ENCODE measurements at places on chromosomes 1 and 21.
A peak's percentile ranks its signal among the peaks of the same experiment; 100 is the strongest.

DNA sequence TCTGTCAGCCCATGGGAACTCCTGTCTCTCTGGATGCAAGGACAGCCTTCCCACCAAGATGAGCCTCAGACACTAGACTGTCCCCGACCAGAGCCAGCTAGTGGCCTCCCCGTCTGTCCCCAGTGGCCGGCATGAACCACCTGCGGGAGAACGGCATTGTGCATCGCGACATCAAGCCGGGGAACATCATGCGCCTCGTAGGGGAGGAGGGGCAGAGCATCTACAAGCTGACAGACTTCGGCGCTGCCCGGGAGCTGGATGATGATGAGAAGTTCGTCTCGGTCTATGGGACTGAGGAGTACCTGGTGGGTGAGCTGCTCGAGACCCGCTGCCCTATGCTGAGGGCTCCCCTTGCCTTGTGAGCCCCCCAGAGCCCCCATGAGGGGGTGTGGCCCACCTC lies 5.8 kb downstream of the IKBKE start:
- H3K27ac ChIP-seq, result no peak overlapping the region
- H3K4me3 ChIP-seq, result no peak overlapping the region
- no peak for DNase-seq
- peaks cover 9% of the 10 kb centered on the region for H3K4me1 ChIP-seq

DNA sequence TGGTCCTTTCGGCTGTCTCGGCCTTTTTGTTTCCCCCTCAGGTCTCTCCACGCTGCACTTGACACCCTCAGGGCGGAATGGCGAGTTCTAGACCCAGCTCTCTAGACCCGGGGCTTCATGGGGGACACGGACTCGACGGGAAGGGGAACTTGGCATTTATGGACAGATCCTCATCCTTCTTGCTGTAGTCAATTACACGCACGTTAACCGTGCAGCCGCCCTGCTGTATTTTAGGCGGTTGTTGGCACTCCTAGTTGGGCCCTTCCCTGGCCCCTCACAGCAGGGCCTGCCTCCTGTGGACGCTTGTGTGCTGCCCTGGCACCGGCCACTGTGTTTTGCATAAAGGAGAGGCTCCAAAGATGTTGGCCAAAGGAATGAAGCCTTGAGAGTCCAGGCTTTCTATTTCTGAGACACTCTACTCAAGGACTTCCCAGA lies 558 bp upstream of the BTG3 start:
- H3K36me3 ChIP-seq, result no peaks in the 10 kb centered on the region
- peak overlapping the region; percentile 96 for H3K27ac ChIP-seq
- DNase-seq, result peak; percentile 73
- peaks cover 17% of the 10 kb centered on the region for H3K4me1 ChIP-seq
- H3K4me3 ChIP-seq, result peak overlapping the region; percentile 96
- no peaks in the 10 kb centered on the region for H3K27me3 ChIP-seq

DNA sequence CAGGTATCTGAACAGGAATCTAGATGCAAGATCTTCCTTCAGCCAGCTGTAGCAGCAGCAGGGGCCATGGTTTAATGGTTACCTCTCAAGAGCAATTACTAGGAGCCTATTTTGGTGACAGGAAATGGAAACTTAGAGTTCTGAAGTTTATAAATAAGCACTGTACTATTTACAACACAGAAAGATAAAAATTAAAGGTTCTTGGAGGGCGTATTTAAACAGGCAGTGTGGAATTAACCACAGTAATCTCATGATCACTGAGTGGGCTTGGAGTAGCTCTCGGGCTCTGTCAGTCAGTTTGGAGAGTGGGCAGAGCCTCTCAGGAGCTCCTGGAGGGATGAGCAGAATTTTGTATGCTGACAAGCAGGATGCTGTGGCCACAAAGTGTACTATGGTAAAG lies 10.2 kb upstream of the FCRL5 start:
- no peak for DNase-seq
- H3K27ac ChIP-seq, result no peak overlapping the region
- no peaks in the 10 kb centered on the region for H3K36me3 ChIP-seq
- no peaks in the 10 kb centered on the region for H3K27me3 ChIP-seq
- H3K4me1 ChIP-seq, result no peaks in the 10 kb centered on the region

DNA sequence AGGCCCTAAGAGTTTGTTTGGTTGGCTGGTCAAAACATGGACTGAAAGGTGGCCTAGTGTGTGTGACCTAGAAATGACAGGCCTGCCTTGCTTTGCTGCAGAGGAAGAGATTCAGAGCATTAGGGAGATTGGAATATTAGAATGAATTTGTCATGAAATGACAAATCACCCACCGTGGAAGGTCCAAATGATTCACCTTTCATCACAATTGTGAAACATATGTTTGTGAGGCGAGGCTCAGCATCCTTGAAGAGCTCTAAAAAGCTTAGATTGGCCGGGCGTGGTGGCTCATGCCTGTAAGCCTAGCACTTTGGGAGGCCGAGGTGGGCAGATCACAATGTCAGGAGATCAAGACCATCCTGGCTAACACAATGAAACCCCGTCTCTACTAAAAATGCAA lies 5.5 kb downstream of the LCE1B start:
- H3K4me3 ChIP-seq, result no peak overlapping the region
- no peaks in the 10 kb centered on the region for H3K4me1 ChIP-seq
- no peak for DNase-seq
- H3K27me3 ChIP-seq, result no peaks in the 10 kb centered on the region
- no peaks in the 10 kb centered on the region for H3K36me3 ChIP-seq

DNA sequence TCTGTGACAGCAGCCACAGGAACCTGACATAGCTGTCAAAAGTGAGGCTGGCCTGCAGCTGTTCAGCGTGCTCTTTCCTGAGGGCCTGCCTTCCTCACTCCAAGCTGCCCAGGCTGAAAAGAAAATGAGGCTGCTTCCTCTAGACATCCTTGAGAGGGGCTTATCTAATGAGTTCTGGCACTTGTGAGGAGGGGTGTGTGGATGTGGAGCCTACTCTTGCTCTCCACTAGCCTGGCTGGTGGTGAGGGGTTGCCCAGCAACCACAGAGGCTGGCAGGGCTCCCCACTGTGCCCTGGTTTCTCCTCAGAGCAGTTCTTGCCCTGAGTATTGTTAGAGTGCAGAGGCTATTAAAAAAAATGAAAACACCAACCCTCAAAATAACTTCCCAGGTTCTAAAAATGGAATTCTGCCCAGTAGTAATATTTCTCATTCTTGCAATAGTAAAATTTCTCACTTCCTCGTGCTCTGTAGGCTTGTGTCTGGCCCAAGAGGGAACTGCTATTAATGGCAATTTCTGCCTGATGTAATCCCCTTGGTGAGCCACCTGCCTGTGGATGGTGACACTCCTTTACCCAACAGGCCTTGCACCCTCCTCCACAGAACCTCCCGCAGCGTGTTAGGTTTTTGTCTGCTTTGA lies 52.6 kb upstream of the EPS8L3 start:
- H3K27me3 ChIP-seq, result no peaks in the 10 kb centered on the region
- H3K4me1 ChIP-seq, result peaks cover 25% of the 10 kb centered on the region
- no peaks in the 10 kb centered on the region for H3K36me3 ChIP-seq
- H3K27ac ChIP-seq, result peak overlapping the region; percentile 64
- no peak overlapping the region for H3K4me3 ChIP-seq
- peak; percentile 50 for DNase-seq

DNA sequence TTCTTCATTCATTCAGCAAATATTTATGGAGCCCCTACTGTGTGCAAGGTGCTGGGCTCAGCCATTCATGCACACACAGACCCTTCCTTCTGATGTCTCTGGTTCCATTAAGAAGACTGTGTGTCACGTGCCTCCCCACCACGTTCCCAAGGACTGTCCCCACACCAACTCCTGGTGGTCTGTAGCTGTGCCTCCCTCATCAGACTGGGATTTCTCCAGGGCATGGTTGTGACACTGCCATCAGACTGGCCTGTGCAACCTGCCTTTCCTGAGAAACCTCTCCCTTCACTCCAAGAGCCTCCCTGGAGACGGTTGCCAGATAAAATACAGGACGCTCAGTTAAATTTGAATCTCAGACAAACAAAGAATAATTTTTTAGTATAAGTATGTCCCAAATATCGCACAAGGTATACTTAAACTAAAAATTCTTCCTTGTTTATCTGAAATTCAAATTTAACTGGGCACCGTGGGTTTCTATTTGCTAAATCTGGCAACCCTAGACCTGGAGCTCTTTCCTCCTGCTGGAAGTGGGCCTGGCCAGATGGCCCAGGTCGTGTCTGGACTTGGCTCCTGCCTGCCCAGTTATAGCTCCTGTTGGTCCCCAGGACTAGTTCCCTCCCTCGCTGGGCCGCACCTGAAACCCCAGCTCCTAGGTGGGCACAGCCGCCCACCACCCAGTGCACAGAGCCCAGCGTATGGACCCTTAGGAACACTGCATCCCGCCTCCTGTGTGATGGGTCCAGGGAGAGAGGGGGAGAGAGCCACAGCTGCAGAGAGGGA lies 76.9 kb downstream of the RAP1GAP start:
- peaks cover 8% of the 10 kb centered on the region for H3K4me1 ChIP-seq
- H3K27ac ChIP-seq, result no peak overlapping the region
- no peak for DNase-seq
- H3K4me3 ChIP-seq, result no peak overlapping the region
- peaks cover 88% of the 10 kb centered on the region for H3K27me3 ChIP-seq

GRCh38 chr1:91790392-91790791 lies 95.6 kb downstream of the TGFBR3 start:
- H3K36me3 ChIP-seq, result no peaks in the 10 kb centered on the region
- no peaks in the 10 kb centered on the region for H3K4me1 ChIP-seq
- no peak for DNase-seq

DNA sequence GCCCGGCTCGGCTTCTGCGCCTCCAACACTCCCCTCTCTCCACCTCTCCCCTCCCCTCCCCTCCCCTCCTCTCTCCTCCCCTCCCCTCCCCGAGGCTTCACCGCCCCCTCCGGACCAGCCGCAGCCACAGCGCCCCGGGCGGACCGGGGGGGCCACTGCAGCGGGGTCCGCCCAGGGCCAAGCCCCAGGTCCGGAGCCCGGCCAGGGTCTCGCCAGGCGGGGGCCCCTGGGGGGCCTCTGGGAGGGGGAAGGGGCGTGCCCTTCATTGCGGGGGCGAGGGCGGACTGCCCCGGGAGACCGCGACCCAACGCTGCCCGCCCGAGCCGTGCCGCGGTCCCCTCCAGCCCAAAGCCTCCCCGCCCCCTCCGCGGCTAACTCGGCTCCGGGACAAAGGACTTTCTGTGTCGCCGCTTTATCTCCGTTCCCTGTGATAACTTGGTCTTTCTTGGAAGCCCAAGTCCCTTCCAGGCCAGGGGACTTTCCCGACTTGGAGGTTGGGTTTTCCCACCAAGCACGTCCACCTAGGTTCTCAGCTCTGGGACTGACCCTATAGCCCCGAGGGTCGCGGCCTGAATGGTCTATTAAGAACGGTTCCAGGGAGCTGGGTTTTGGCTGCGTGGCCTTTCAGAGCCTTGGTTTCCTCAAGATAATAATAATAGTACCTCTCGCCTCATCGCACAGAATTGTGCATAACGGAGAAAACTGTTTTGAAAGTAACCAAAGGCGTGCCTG lies at the start of gene UBQLN4:
UBQLN4 (minus strand) TSS at position 31 of the 732 bp plus-strand sequence. CDS start 97 bp downstream, outside the sequence.
- no peaks in the 10 kb centered on the region for H3K4me1 ChIP-seq
- H3K27me3 ChIP-seq, result no peaks in the 10 kb centered on the region
- DNase-seq, result peak; percentile 94
- peaks cover 41% of the 10 kb centered on the region for H3K36me3 ChIP-seq
- H3K27ac ChIP-seq, result peak within 1 kb of the TSS; percentile 84
- peak within 1 kb of the TSS; percentile 88 for H3K4me3 ChIP-seq

DNA sequence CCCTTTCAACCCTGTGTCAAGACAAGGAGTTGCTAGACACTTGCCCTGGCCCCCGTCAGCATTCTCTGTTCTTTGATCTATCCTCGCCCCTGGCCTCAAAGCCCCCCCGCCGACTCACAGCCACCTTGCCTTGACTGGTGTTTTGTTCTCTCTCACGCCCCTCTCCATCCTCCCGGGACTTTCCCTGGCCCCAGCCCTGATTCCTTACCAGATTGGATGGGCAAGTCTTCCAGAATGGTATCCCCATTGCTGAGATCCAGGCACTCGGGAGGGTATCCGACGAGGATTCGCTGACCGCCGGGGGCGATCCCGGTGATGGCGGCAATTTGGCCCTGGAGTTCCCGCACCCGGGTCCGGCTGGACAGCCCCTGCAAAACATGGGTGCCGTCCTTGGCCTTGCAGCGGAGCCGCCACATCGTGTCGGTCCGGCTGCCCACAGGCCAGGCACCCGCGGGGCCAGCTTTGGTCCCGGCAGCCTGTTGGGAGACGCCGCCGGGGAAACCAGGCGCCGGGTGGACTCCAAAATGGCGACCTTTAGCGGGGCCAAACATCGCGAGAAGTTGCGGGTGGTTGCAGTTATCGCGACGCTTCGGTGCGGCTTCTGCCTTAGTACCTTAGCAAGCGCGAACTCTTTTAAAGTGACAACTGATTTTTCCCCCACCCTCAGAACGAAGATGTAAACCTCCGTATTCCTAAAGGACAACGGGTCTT lies 373 bp downstream of the YOD1 start:
- peak overlapping the region; percentile 86 for H3K27ac ChIP-seq
- no peaks in the 10 kb centered on the region for H3K27me3 ChIP-seq
- H3K4me1 ChIP-seq, result peaks cover 54% of the 10 kb centered on the region
- H3K36me3 ChIP-seq, result peaks cover 23% of the 10 kb centered on the region

- H3K36me3 ChIP-seq, result peaks cover 71% of the 10 kb centered on the region
- no peak overlapping the region for H3K4me3 ChIP-seq
- no peak overlapping the region for H3K27ac ChIP-seq
- H3K27me3 ChIP-seq, result no peaks in the 10 kb centered on the region
- no peaks in the 10 kb centered on the region for H3K4me1 ChIP-seq
- DNase-seq, result no peak
These were observed 29.4 kb upstream of the GNG4 start for GRCh38 chr1:235679005-235679404.

DNA sequence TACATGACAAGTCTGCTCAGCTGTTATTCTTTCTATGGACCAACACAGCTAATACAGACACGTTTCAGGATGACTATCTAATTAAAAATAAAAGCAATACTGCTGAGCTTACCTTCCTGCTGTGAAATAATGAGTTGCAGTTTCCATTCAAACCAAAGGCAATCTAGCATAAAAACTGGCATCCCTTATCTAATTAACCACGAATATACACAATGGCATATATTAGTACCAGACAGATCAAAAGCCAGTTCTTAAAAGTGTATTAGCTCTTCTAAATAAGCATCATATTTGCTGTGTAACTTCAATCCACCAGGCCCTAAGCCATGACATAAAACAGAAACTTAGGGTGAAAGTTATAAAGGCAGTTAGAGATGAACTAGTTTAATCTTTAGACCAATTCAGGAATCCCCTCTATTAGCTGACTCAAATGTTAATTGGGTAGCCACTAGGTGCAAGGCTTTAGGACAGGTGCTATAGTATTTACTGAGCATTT lies 20.6 kb downstream of the TESK2 start:
- no peak overlapping the region for H3K27ac ChIP-seq
- H3K4me1 ChIP-seq, result no peaks in the 10 kb centered on the region
- H3K27me3 ChIP-seq, result no peaks in the 10 kb centered on the region
- H3K36me3 ChIP-seq, result no peaks in the 10 kb centered on the region
- no peak for DNase-seq

- DNase-seq, result no peak
- no peak overlapping the region for H3K27ac ChIP-seq
- H3K27me3 ChIP-seq, result no peaks in the 10 kb centered on the region
- H3K4me3 ChIP-seq, result no peak overlapping the region
- H3K36me3 ChIP-seq, result no peaks in the 10 kb centered on the region
These were observed 299.1 kb downstream of the HHAT start for GRCh38 chr1:210627755-210628154.
